ENCODE measurements at places on chromosomes 3 and 15. TPM values are rescaled to one million over a fixed set of nuclear protein-coding genes. Genes with fewer than 3 reads are reported as not detected.

ITIH1 gene
- not detected for total RNA-seq

C3orf20 gene
- under 0.01 TPM for total RNA-seq

NISCH gene
- 31.1 TPM for total RNA-seq

HHLA2 gene
- total RNA-seq, result not detected

ALCAM gene
- total RNA-seq, result 38.8 TPM

CHRNA5 gene
- total RNA-seq, result 3.6 TPM

CADPS gene
- total RNA-seq, result not detected

THSD4 gene
- total RNA-seq, result 23.6 TPM

WDR72 gene
- total RNA-seq, result not detected

ZPLD1 gene
- total RNA-seq, result not detected

TUSC7 gene
- total RNA-seq, result not detected

RNF7 gene
- total RNA-seq, result 34.9 TPM

TMEM40 gene
- not detected for total RNA-seq

C2CD4A gene
- 2.3 TPM for total RNA-seq

REC114 gene
- total RNA-seq, result not detected

Data from dermis lymphatic vessel endothelial cell (primary cell).